ENCODE measurements at places on chromosomes 13 and 19. TPM values are rescaled to one million over a fixed set of nuclear protein-coding genes. Genes with fewer than 3 reads are reported as not detected.

The FLT3 gene
- total RNA-seq, result not detected

The PLPP2 gene
- 9.4 TPM for total RNA-seq

The C3 gene
- not detected for total RNA-seq

The RDH8 gene
- total RNA-seq, result 0.53 TPM

The SYT5 gene
- total RNA-seq, result 0.37 TPM

The FAAP24 gene
- 6.4 TPM for total RNA-seq

The DIAPH3 gene
- 5.9 TPM for total RNA-seq

The KIR3DL2 gene
- total RNA-seq, result not detected

The PDCD2L gene
- 18.6 TPM for total RNA-seq

The CGB3 gene
- not detected for total RNA-seq

The POSTN gene
- total RNA-seq, result not detected

The RASL11A gene
- total RNA-seq, result 0.27 TPM

The GDF15 gene
- total RNA-seq, result 873 TPM

The CACNG8 gene
- not detected for total RNA-seq

The SUCLA2 gene
- total RNA-seq, result 43.8 TPM

The C19orf33 gene
- not detected for total RNA-seq

The DNAAF3 gene
- total RNA-seq, result 2.8 TPM

The FFAR2 gene
- 0.13 TPM for total RNA-seq

The APC2 gene
- total RNA-seq, result 1.8 TPM

The TFPT gene
- 39.5 TPM for total RNA-seq

The ZNF791 gene
- total RNA-seq, result 11.4 TPM

The ZNF737 gene
- total RNA-seq, result 8.1 TPM

The AMH gene
- total RNA-seq, result 1.6 TPM

The RXFP2 gene
- total RNA-seq, result not detected

The TMEM145 gene
- 0.51 TPM for total RNA-seq

The FUT6 gene
- not detected for total RNA-seq

The KANK3 gene
- 0.11 TPM for total RNA-seq

The CYP4F8 gene
- not detected for total RNA-seq

The VSTM1 gene
- total RNA-seq, result not detected

The LIG4 gene
- 16.7 TPM for total RNA-seq

The ZNF600 gene
- total RNA-seq, result 3.0 TPM

The RTBDN gene
- total RNA-seq, result 0.21 TPM

The P2RY11 gene
- total RNA-seq, result 3.1 TPM

The ZNF497 gene
- 0.40 TPM for total RNA-seq

The ERFL gene
- not detected for total RNA-seq

The ANKLE1 gene
- total RNA-seq, result 1.3 TPM

The IGFL1 gene
- not detected for total RNA-seq

The OR10H1 gene
- not detected for total RNA-seq

The SBSN gene
- total RNA-seq, result not detected

The SEMA6B gene
- 6.9 TPM for total RNA-seq

The PSG6 gene
- not detected for total RNA-seq

All from SK-MEL-5 (cell line).